Fibroblast of lung (primary cell): ENCODE measurements at places on chromosomes 1 and 21. TPM values are rescaled to one million over a fixed set of nuclear protein-coding genes. Genes with fewer than 3 reads are reported as not detected.
A peak's percentile ranks its signal among the peaks of the same experiment; 100 is the strongest.

- H3K27ac ChIP-seq = no peak overlapping the region
- H3K36me3 ChIP-seq = no peaks in the 10 kb centered on the region
- no peaks in the 10 kb centered on the region for H3K4me1 ChIP-seq
- DNase-seq = no peak
- H3K27me3 ChIP-seq = no peaks in the 10 kb centered on the region
- no peak overlapping the region for H3K4me3 ChIP-seq
These were observed 84.2 kb downstream of the ASH1L start for GRCh38 chr1:155478270-155478852.

DNA sequence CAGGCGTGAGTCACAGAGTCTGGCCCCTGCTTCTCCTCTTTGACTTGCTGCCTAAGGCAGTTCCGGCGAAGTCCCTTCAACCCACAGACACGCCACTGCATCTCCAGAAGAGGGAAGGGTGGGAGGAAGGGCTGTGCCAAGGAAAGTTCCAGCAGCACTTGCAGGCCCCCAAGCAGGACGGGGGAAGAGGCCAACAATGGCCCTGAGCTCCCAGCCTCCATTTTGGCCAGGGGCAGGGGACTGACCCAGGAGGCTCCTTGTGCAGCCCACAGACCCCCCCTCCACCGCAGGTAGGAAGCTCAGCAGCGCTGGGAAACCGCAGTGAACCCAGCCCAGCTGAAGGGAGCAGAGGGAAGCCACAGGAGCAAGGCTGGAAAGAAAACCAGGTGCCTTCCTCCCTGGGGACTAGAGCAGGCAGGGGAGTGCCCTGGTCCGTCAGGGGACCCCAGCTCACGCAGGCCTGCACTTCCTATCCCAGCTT, 35.4 kb downstream of the ACOT7 start:
- peak; percentile 70 for DNase-seq
- H3K4me3 ChIP-seq = no peak overlapping the region
- H3K4me1 ChIP-seq = peaks cover 29% of the 10 kb centered on the region
- peak overlapping the region; percentile 94 for H3K27ac ChIP-seq
- no peaks in the 10 kb centered on the region for H3K36me3 ChIP-seq
- no peaks in the 10 kb centered on the region for H3K27me3 ChIP-seq

DNA sequence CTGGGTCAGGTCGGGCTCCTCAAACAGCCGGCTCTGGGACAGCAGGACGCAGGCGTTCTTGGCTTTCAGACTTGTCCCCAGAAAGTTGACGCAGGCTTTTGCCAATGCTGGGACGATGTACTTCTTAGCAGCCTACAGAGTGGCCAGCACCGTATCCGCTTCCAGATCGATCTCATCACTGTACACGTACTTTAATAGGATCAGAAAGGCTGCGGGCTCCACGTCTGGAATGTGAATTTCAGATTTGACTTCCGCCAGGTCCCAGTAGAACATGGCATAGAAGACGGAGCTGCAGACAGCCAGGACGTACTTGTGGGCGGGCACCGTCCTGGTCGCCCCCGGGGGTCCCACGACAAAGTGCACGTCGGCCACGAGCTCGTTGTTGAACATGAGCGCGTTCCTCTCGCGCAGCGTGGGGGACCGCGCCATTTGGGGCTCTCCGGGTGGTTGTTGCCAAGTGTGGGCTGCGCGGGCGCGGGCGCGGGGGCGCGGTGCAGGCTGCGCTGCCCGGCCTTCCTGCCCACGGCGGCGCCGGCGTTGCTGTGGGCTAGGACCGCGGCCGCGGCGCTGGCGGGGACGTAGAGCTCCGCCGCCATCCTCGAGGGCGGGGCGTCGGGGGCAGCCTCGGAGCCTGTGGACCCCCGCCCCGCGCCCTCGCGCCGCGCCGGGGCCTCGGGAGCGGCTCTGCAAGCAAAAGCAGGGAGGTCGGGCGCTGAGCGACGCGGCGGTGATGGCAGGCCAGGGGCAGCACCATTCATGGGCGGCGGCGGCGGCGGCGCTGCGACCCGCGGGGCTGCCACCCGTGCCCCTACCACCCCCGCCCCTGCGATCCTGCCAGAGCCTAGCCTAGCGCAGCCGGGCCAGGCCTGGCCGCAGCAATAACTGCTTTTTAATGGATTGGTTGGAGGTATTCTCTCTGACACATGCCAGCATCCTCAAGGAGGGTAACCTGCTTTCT, 10.6 kb downstream of the CNR2 start:
- H3K4me3 ChIP-seq = peak overlapping the region; percentile 17
- H3K27me3 ChIP-seq = peaks cover 35% of the 10 kb centered on the region
- no peaks in the 10 kb centered on the region for H3K4me1 ChIP-seq
- no peak overlapping the region for H3K27ac ChIP-seq

GRCh38 chr1:31795801-31796621, 19.8 kb downstream of the SPOCD1 start:
- H3K4me3 ChIP-seq = peak overlapping the region; percentile 75
- peaks cover 27% of the 10 kb centered on the region for H3K4me1 ChIP-seq
- peaks cover 14% of the 10 kb centered on the region for H3K36me3 ChIP-seq
- peak; percentile 85 for DNase-seq

DNA sequence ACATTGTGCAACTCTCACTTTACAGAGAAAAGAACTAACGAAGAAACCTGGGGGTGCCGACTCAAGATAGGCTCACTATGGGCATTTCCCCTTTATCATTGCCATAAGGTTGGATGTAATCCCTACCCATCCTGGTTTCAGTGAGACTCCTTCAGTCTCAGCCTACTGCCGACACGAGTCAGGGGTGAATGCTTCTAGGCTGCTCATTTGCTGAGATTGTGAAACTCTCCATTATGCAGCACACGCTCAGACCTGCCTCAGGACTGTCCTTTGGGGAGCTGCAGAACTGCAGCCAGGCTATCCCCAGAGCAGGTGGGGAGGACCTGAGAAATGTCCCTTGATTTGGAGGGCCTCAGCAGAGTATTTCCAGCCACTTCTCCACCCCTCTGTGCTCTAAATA, 22.2 kb downstream of the TSHB start:
- no peak overlapping the region for H3K27ac ChIP-seq
- no peak for DNase-seq
- no peak overlapping the region for H3K4me3 ChIP-seq
- H3K4me1 ChIP-seq = no peaks in the 10 kb centered on the region
- H3K27me3 ChIP-seq = no peaks in the 10 kb centered on the region
- H3K36me3 ChIP-seq = no peaks in the 10 kb centered on the region

DNA sequence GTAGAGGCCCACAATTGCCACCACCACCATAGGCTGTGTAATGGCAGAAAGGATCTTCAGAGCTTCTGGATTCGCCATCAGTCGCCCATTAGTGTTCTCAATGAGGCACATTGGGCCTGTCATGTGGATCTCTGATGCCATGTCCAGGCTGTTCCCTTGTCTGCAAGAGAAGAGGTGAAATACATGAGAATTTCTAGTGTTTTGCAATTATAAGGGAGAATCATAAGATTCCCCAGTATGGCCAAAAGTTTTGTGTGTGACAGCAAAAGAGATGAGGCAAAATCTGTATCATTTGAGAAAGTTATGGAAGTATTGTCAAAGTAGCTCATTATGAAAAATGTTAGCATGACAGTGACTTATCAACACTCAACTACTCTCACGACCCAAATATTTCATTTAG, 1.9 kb downstream of the GBP1 start:
- no peak overlapping the region for H3K4me3 ChIP-seq
- peaks cover 3% of the 10 kb centered on the region for H3K4me1 ChIP-seq
- no peaks in the 10 kb centered on the region for H3K27me3 ChIP-seq
- no peak for DNase-seq
- peaks cover 3% of the 10 kb centered on the region for H3K36me3 ChIP-seq

GRCh38 chr1:202014915-202015661, 4.7 kb downstream of the ELF3 start:
- no peaks in the 10 kb centered on the region for H3K36me3 ChIP-seq
- H3K4me1 ChIP-seq = no peaks in the 10 kb centered on the region
- peaks cover 7% of the 10 kb centered on the region for H3K27me3 ChIP-seq
- DNase-seq = no peak
- no peak overlapping the region for H3K4me3 ChIP-seq
- H3K27ac ChIP-seq = no peak overlapping the region

Gene DCST1
- not detected in 2 replicates for total RNA-seq

Gene ATXN7L2
- 1.5 and 2.0 TPM in 2 replicates for total RNA-seq

Gene XPR1
- 28.0 and 31.5 TPM in 2 replicates for total RNA-seq

DNA sequence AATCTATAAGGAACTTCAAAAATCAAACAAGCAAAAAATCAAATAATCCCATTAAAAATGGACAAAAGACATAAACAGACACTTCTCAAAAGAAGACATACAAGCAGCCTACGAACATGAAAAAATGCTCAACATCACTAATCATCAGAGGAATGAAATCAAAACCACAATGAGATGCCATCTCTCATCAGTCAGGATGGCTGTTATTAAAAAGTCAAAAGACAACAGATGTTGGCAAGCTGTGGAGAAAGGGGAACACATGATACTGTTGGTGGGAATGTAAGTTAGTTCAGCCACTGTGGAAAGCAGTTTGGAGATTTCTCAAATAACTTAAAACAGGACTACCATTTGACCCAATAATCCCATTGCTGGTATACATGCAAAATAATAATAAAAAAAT, 226.4 kb downstream of the S1PR1 start:
- H3K4me3 ChIP-seq = no peak overlapping the region
- no peak overlapping the region for H3K27ac ChIP-seq
- H3K4me1 ChIP-seq = peaks cover 2% of the 10 kb centered on the region
- H3K27me3 ChIP-seq = no peaks in the 10 kb centered on the region
- DNase-seq = no peak

GRCh38 chr21:43634618-43635017, 24.7 kb downstream of the HSF2BP start:
- no peaks in the 10 kb centered on the region for H3K27me3 ChIP-seq
- H3K4me3 ChIP-seq = no peak overlapping the region
- DNase-seq = peak; percentile 72
- no peaks in the 10 kb centered on the region for H3K4me1 ChIP-seq
- no peak overlapping the region for H3K27ac ChIP-seq

DNA sequence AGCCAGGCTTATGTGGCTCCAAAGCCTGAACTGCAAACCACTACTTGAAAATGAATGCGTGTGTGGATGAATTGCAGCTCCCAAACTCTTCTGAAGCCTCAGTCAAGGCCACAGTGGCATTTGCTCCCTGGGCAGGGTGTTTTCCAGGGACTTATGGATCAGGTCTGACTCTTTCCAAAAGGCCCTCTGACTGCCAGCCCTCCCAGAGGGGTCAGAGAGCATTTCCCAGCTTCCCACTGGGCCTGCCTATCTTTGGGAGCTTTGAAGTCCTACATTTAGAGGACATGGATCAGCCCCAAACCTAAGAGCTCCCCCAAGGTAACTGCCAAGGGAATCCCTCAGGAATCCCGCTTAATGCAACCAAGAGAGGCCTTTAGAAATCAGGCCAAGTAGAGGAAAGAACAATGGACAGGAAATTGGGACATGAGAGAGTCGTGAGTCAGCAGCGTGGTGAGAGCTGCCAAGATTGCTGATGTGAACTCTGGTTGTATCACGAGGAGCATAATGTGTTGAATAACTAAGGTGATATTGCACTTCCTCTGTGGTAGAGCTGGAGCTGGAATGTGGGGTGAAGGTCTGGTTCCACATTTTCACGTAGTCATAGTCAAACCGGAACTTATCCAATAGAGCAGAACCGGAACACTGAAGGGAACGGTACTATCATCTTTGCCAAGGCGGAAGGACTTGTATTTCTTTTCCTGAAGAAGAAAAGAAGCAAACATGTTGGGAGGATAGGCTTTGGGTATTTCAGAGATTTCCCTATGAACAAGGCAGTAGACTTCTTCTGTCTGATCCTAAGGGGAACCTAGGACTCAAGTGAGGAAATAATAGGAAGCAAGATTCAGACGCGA, 99.4 kb upstream of the JUN start:
- DNase-seq = peak; percentile 98
- H3K4me1 ChIP-seq = peaks cover 13% of the 10 kb centered on the region
- peak overlapping the region; percentile 79 for H3K27ac ChIP-seq
- H3K27me3 ChIP-seq = no peaks in the 10 kb centered on the region
- H3K36me3 ChIP-seq = no peaks in the 10 kb centered on the region
- H3K4me3 ChIP-seq = no peak overlapping the region

- no peaks in the 10 kb centered on the region for H3K4me1 ChIP-seq
- no peak overlapping the region for H3K4me3 ChIP-seq
- no peak for DNase-seq
- no peaks in the 10 kb centered on the region for H3K27me3 ChIP-seq
- no peak overlapping the region for H3K27ac ChIP-seq
These were observed 48.4 kb downstream of the ARHGEF16 start for GRCh38 chr1:3502641-3503524.

DNA sequence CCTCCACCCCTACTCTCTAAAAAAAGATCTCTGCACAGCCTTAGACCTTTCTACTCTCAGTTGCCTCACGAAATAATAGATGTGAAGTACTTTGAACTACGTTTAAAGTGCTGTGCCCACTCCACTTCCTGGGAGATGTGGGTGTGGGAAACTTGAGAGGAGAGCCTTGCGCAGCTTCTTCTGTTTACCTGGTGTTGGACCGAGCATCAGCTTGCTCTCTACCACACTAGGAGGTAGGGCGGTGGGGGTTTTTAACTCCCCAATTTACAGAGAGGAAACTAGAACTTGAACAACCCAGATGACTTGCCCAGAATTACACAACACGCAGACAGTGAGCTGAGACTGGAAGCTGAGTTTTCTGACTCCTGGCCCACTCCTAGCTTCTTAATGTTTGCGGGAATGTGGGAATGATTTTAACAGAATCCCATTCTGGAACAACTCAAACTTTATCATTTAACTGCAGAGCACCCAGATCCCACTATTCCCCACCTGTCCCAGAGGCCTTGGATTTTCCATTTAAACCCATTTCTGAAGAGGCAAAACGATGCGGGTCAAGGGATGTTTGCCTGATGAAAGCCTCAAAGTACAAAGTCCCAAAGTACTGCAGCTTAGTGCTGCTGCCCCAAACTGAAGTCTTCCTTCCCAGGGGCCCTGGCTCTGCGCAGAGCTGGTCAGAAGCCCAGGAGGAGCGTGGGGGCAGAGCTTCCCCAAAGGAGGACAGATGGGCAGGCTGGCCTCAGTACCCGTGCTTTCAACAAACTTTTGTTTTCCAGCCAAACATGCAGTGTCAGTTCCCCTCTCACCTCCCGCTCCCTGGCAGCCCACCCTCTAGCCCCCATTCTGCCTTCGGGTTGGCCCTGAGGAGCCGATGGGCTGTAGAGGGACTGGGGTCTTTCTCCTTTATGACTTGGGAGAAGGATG, 19.0 kb downstream of the BTG2 start:
- H3K27me3 ChIP-seq = peaks cover 41% of the 10 kb centered on the region
- no peak for DNase-seq
- H3K4me3 ChIP-seq = no peak overlapping the region

- H3K4me1 ChIP-seq = peaks cover 3% of the 10 kb centered on the region
- no peaks in the 10 kb centered on the region for H3K27me3 ChIP-seq
- no peak for DNase-seq
These were observed 8.9 kb downstream of the CASP9 start for GRCh38 chr1:15515022-15515663.

- H3K36me3 ChIP-seq = no peaks in the 10 kb centered on the region
- no peak overlapping the region for H3K4me3 ChIP-seq
- H3K4me1 ChIP-seq = peaks cover 6% of the 10 kb centered on the region
- DNase-seq = peak; percentile 97
- H3K27me3 ChIP-seq = no peaks in the 10 kb centered on the region
These were observed 208.3 kb upstream of the RUNX1 start for GRCh38 chr21:35257413-35257812.
